BE2C (cell line): ENCODE measurements at places on chromosomes 5 and 9.

DNA sequence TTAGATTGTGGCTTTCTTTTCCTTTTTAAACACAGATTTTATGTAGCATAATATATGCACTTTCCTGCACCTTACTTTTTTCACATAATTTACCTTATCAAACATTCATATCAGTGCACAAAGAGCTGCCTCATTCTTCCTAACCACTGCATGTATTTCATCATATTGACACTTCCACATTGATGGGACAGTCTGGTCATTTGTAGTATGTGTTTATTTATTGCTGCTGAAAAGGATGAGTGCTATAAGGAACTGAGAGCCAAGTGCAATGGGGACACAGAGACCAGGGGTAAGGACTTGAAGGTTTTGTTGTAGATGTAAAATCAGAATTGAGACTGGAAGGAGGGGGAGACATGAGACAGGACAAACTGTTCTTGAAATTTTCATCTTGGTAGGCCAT, 193.8 kb downstream of the SMARCA2 start:
- DNase-seq, result no peak

- no peak for DNase-seq
These were observed 47.4 kb downstream of the NDUFS4 start for GRCh38 chr5:53607886-53608285.

GRCh38 chr5:4225741-4226140, 630.1 kb downstream of the IRX1 start:
- DNase-seq, result no peak

DNA sequence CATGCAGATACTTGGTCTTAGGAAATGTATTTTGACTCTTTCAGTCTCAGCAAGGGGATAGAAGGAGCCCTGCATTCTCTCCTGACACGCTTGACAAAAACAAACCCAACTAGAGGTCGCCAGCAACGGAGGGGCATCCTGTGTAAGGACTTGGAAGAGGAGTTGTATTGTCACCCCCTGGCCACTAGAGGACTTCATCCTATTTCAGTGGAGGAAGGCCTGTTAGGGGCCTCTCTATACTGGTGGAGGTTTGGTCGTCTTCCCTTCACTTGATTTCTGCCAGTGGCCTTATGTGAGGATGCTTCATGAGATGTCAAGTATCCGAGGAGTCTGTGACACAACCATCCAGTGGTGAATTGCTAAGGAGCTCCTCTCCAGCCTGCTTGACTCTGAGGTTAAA, 122.8 kb upstream of the STC2 start:
- peak; percentile 52 for DNase-seq

- DNase-seq, result peak; percentile 8
These were observed 158.1 kb downstream of the C9orf152 start for GRCh38 chr9:110049699-110050450.

- DNase-seq, result no peak
These were observed 31.8 kb downstream of the SEC61B start for GRCh38 chr9:99253772-99254431.

DNA sequence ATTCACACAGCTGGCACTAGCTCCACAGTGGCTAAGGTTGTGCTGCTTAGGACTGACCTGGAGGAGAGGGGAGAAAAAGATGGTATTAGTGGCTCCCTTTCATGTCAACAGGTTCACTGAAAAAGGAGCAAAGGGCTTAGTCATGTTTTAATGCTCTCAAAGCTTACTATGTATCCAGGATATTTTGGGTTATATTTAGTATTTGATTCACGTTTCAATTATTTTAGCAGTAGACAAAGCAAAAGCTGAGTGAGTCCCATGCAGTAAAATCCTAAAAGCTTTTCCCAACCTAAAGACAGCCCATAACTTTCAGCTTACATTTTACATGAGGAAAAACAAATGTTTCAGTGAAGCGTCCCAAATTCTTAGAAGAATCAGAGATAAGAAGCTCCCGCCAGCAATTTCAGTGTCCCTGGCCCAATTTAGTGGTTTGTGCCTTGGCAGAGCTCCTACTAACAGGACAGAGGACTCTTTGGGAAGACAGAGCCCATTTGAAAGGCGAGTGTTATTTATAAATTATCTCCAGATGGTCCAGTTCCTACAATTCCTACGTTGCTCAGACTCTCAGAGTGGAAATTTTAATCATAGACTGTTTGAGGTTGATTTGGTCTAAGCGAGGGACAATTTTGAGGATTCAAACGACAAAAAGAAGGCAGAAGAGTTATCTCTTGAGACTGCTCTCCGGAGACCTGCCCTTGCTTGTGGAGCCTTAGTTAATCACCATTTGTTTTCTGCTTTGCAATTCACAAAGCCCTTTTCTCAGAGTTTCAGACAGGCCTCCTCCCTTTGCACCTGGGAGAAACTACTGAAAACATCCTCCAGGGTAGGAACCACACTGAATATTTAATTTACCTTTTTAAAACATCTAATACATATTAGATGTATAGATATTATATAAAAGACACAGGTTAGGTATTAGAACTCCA, 225.0 kb upstream of the ANKRD55 start:
- no peak for DNase-seq
